NCI-H82 (cell line): ENCODE measurements at places on chromosomes 13 and 19.

DNA sequence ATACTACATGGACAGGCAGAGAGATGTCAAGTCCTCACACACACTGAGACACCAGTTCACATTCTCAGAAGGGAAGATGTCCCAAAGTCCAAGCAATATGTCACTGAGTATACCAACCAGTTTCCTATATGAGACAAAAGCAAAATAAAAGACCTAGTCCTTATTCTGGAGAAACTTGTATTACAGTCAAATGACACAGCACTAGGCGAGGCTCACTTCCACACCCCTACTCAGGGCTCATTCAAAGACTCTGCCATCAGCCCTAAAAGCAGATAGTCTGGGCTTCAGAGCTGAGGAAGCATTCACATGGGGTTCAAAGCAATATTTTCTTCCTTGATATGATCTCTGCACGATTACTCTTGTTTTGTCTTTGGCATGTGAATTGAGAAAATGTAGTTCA lies 129.9 kb upstream of the UBL3 start:
- DNase-seq, result no peak

GRCh38 chr13:99778500-99778899 lies 193.1 kb downstream of the ZIC5 start:
- DNase-seq, result peak; percentile 99

GRCh38 chr19:42626181-42626580 lies 31.5 kb upstream of the CEACAM8 start:
- DNase-seq, result no peak

- DNase-seq, result no peak
These were observed 25.5 kb downstream of the FGF21 start for GRCh38 chr19:48780631-48781391.

DNA sequence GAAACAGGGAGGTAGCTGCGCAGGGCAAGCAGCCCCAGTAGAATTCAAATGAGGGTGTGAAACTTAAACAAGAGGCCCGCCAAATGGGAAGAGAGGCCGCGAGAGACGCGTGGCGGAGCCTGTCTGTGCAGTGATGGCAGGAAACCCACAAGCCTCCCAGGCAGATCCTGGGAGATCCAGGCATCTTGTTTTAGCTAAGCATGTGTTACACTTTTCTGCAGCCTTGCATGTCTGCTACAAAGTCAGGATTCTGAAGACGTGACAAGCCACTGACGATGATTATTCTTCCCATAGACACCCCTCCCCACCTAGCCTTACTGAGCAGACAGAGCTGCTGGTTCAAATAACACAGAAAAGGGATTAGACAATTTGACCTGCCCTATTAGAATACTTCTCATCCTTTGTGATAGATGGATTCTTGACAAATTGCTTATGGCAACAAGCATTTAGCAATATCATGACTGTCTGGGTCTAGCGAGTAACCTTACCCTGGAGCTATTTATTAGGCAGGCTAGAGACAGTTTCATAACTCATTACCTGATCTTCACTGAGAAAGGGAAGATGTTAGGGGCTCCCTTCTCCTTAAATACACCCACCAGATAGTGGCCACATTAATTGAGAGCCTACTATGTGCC lies 185.2 kb upstream of the IRS2 start:
- DNase-seq, result no peak

DNA sequence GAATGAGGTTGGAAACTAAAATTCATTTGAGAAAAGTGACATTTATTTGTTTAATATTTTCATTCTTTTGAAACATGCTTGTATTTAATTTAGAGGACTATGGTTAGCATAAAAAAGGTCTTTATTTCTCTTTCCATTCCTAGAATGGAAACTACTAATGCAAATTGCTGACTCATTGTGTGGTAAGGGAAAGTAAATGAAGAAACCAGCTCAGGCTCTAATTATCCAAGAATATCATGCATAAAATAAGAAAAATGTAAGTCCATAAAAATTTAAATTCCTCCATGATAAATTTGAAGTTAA lies 777.0 kb upstream of the SLITRK1 start:
- no peak for DNase-seq

DNA sequence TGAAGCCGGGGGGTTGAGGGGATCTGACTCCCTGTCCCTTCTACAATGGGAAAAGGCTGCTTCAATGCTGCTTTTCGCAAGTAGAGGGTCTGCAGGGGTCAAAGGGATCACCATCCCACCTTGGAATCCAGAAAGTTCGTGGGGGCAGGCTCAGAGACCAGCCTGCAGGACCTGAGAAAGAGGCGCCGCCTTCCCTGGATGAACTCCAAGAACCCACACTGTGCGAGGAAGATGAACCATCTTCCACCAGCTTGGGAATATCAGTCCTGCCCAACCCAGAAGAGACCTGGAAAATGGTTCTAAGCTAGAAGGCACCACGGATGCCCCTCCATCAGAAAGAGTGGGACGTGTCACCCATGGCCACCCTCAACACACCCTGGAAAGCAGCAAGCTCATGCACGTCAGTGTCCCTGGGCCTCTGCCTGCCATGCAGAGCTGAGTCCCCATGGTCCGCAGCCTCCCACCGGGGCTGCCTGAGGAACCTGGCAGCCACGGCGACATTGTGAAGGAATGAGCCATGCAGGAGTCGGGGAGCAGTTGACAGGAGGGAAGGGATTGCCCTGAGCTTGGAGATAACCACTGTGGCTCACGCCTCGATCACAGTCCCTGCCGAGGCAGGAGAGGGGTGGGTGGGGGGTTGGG lies 14.6 kb downstream of the RAB3D start:
- no peak for DNase-seq

DNA sequence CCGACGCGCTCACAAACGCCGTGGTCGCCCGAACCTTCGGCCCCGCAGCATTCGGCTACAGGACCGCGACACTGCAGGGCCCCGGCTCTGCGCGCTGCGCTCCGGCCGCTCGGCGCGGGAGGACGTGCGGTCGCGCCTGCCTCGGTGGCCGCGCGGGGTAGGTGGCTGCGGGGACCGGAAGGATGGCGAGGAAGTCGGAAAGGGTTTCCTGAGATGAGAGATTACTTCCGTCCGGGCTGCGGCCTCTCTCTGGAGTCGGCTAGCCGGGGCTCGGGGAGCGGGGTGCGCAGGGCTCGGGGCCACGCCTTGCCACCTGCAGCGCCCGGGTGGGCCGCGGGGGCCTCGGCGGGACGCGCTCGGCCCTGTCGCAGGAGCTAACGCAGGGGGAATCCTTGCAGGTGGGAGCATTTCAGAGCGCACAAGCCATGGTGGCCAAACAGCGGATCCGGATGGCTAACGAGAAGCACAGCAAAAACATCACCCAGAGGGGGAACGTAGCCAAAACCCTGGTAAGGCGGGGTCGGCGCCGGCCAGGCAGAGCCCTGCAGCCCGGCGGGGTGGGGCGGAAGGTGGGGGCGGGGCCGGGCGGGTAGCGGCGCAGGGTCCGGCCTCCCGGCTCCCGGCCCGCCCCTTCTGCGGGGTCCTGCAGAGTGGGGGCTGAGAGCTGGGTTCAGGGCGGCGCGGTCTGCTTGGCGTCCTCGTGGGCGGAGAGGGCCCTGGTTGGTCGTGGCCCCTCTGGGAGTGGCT lies at the start of gene SERP2:
SERP2 (plus strand) TSS at position 224 of the 747 bp plus-strand sequence; CDS start at position 426, 202 bp downstream.
- peak; percentile 56 for DNase-seq

DNA sequence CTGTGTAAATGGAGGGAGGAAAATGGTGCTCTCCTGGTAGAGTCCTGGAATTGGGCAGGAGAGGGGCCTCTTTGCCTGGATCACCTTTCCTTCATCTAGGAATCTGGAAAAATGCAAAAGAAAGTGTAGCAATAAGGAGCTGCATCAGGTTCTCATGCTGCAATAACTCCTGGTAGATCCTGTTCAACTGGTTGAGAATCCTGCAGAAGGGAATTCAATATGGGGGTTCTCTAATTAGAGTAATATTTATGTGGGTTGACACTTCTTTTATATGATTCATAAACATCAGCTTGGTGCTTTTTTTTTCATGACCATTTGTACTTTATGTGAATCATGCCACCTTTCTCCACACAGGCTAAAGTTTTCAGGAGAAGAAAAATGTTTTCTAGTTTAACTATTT lies 9.5 kb upstream of the NUDT15 start:
- no peak for DNase-seq

DNA sequence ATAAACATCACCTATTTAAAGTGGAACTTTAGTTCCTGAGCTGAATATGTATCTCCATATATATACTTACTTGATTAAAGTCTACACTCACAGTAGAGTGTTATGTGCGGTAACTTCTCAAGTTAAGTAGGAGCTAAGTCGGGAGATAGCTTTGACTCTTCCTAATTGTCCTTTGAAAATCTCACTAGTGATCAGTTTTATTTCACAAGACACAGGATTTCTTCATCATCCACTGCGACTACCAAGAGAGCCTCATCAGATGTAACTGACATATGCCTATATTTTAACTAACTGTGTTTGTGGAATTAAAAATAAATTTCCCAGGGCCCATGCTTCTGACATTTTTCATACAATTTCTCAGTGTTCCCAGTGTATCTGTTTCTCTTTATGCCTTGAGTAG lies 1664.0 kb downstream of the EFNB2 start:
- DNase-seq, result no peak

DNA sequence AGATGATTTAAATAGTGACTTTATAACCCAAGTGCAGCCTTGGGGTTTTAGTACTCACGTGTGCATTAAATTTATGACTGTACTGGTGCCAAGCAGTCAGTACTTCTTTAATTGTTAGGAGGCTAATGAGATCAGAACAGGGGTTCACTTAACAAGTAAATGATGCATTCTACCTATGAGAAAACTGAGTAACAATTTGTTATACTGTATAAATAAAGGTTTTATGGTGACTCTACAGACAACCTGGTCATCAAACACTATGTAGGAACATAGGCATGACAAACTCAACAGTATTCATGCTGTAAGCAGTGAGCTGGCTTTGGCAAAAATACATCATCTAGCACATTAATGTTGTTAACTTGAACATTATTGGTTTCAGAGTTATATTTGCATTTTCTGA lies 75.6 kb downstream of the UBL3 start:
- peak; percentile 11 for DNase-seq

DNA sequence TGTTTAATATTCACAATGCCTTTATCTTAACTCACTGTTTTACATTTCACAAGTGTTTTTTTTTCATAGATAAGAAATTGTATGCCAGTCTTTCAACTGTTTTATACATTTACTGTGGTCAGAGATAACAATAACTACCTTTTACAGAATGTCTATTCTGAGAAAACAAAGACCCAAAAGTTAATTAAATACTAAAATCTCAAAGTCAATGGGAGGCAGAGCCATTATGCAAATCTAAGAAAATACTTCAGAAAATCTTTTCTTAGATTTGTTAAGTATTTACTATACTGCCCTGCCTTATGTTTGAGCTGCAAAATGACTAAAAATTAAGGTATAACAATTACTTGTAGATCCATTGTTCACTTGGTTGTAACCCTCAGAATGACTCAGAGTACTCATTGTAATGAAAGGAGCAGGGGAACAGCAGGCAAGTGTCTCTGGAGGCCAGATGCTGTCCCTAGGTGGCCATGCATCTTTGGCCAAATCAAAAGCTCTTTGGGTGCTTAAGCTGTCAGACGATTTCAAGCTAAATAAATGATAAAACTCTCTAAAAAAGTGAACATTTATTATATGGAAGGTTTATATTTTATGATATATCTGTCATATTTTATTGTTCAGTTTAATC lies 770.1 kb upstream of the PCDH20 start:
- DNase-seq, result peak; percentile 54

- no peak for DNase-seq
These were observed 674 bp upstream of the FBXL12 start for GRCh38 chr19:9819596-9819909.
